Occipital lobe (tissue), 3 donors: ENCODE measurements at places on chromosomes 7 and 10. TPM values are rescaled to one million over a fixed set of nuclear protein-coding genes. Genes with fewer than 3 reads are reported as not detected.

DNA sequence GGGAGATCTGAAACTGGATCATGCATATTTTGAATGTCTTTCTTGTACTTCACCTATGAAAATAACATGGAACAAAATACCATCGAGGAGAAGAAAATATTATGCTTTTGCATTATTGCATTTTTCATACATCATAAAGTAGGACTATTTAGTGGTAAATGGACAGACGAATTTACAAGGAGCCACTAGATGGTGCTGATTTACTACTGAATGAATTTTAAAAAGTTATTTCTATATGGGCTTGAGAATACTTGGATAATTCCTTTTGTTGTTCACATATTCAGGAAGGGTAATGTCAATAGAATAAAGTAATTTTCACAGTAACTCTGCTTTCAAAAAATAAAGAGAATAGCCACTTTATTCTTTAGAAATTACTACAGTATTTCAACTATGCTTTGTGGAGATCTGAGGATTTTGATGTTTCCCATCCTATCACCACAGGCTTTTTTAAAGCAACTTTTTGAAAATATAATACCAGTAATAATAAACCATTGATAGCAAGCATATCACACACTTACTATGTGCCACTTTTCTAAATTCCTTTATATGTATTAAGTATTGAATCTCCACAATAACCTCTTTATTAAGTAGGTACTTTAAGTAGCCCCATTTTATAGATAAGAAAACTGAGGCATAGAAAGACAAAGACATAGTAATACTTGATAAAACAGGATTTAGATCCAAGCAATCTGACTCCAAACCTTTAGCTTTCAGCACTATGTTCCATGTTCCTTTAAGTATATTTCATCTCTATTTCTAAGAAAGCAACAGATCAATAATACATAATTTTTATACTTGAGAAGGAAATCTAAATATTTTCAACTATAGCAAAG lies 38.6 kb downstream of the NEBL start:
- no peak for DNase-seq

- no peak for DNase-seq
Measured at GRCh38 chr10:100713859-100714565, 31.4 kb upstream of the PAX2 start.

DNA sequence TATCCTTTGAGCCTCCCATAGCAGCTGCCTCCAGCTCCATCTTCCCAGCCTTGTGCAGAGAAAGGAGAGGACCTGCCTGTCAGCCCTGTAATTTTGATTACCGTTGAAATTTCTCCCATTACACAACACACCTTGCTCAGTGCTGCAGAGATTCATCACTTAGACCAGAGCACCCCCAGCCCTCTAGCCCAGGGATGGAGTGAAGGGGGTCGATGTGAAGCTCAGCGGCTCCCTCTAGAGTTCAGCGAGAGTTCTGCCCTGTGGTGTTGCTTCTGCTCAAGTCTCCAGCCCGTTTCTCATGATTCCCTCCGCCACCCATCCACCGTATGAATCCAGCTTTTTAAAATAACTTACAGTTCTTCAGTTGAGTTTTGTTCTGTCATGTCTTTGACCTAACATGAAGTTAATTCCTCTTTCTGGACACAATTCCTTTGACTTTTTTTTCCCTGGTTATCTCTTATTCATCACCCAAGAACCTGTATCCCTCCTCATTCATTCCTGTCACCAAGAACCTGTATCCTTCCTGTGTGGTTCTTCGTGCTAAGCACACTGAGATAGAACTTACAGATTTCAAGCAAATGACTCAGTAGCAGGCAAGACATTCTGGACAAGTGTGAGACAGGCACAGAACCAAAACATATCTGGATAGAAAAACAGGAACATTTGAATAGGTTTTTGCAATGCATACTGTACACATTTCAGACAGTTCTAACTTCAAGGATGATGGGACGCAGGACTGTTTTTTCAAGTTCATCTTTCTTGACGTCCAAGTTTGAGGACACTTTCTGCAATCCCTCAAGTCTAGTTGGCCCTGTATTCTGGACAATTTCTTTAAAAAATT lies 35.0 kb upstream of the ZNF32 start:
- DNase-seq, result no peak

DNA sequence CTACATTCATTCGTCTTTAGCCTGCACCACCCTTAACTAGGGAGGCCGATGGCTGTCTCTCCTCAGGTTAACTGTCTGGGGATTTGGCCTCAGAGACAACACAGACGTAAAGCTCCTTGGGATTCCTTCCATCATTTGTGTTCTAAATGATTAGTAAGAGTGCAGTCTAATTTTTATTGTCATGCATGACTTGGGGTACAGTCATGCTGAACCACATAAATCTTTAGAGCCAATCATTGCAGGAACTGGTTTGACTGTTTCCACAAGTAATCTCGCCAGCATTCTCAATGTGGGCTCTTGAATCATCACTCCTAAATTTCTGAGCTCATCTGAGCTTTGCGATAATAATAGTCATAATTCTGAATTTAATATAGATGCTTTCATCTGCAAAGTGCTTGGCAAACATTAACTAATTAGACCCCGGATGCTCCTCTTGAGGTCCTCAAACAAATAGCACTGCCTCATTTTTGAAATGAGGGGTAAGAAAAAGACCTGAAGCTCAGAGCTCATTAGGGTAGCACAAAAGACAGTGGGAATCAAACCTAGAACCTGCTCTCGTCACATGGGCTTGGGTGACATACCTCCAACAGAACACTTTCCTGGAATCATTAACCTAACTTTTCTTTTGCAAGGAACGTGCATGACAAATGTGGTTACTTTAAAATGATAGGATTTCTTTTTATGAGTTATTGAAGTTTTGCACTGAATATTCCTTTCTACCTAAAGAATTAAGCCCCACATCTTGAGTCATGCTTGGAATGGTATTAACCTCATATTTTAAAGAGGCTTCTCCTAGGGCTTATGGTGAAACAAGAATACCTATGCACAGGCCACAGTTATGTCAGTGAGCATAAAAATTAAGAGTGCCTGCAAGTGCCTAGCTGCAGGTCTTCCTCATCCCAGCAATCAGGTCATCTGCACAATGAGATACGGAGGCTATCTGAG lies 118.9 kb upstream of the NRP1 start:
- DNase-seq, result no peak

Gene UCMA
- not detected for total RNA-seq
